ENCODE measurements at places on chromosomes 3 and 15. TPM values are rescaled to one million over a fixed set of nuclear protein-coding genes. Genes with fewer than 3 reads are reported as not detected.

GRCh38 chr15:77702211-77702957, 69.7 kb upstream of the LINGO1 start:
- no peak for DNase-seq

The MNS1 gene
- 1.3 TPM for polyA plus RNA-seq

DNA sequence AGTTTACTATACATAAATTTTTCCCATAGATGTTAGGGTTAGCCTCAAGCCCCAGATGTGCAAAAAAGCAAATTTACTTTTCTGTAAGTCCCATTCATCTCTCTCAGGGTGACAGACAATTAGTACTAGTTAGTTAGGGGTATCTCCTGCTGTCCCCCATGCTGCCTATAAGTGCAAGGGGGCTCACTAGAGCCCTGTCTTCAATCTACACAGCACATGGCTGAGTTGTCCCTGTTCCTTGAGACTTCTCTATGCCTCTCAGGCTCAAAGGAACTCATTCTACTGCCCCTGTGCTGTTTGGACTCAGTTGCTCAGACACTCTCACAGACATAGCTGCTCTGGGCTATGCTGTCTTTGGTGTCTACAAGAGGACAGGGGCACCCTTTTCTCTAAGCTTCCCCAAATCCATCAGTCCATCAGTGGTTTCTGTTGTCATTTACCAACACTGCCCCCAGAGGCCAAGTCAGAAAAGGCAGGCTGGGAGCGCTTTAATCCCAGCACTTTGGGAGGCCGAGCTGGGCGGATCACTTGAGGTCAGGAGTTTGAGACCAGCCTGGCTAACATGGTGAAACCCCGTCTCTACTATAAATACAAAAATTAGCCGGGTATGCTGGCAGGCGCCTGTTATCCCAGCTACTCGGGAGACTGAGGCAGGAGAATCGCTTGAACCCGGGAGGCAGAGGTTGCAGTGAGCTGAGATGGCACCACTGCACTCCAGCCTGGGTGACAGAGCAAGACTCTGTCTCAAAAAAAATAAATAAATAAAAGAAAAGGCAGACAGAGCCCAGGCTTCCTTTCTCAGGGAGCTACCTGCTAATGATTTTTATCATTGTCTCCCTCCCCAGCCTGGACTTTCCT, 31.4 kb upstream of the PRTG start:
- DNase-seq = no peak

DNA sequence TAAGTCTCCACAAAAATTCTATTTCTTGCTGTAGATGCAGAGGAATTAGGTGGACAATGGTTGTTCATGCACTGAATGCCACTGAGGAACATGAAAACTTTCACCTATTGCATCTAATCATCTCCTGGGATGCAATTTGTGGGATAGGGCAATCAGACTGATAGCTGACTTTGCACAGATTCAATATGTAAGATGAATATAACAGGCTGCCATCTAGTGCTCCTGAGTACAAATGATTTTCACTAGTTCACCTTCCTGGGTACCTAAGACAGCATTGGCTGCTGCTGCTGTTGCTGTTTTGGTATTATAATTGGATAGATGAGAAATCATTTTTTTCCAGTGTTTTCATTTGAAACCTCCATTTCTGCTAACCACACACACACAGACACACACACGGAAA, 19.7 kb downstream of the TIMMDC1 start:
- DNase-seq = no peak

GRCh38 chr15:68278345-68278594, 725 bp downstream of the FEM1B start:
- DNase-seq = no peak

DNA sequence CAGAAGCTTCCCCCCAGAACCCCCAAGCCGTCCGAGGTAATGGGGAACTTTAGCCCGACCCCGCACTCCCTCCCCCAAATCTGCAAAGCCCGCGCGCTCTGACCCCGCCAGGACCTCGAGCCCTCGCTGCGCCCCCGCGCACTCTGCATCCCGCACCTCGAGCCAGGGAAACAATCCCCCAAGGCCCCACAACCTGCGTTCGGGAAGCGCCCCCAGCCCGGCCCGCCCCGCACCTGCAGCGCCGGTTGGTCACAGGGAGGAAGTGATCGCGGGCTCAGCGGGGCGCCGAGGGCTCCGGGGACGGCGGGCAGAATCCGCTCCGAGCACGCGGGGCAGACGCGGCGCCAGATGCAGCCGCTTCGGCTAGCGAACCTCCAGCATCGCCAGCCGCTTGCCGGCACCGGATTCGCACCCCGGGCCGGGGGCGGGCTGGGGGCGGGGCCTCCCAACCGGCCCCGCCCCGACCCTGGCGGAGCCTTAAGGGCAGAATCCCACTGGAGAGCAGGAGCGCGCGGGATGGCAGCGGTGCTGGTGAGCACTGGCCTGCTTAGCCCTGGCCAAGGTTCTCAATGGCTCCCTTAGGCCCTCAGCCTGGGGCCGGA, at the start of gene CAMKV:
CAMKV (minus strand) TSS at position 382 of the 602 bp plus-strand sequence. CDS start 7,518 bp downstream, outside the sequence.
- DNase-seq = no peak

The SATB1 gene
- polyA plus RNA-seq = 11.5 TPM

DNA sequence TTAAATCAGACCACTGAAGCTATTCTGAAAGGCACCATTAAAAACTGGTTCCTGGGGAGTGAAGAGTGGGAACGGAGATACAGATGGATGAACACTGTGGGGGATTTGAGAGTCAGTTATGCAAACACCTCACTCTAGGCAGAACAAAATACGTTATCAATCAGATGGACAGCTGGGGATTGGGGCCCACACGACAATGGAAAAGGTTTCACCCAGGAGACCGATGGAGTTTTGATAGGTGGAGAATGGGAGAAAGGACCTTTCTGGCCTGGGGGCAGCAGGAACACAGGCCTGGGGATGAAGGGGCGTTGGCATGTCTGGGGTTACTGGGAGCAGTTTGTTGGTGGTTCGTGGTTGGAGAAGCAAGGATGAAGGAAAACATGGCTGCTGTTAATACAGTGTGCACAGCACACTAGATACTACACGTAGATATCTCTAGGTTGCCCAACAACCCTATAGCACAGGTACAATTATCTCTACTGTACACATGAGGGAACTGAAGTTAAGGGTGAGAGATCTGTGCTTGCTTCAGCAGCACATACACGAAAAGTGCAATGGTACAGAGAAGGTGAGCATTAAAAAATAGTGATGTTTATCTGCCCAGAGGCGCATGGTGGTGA, 16.5 kb downstream of the ST6GAL1 start:
- DNase-seq = no peak

GRCh38 chr3:4736284-4736861, 242.9 kb upstream of the BHLHE40 start:
- DNase-seq = no peak

The CKMT1B gene
- not detected for polyA plus RNA-seq

DNA sequence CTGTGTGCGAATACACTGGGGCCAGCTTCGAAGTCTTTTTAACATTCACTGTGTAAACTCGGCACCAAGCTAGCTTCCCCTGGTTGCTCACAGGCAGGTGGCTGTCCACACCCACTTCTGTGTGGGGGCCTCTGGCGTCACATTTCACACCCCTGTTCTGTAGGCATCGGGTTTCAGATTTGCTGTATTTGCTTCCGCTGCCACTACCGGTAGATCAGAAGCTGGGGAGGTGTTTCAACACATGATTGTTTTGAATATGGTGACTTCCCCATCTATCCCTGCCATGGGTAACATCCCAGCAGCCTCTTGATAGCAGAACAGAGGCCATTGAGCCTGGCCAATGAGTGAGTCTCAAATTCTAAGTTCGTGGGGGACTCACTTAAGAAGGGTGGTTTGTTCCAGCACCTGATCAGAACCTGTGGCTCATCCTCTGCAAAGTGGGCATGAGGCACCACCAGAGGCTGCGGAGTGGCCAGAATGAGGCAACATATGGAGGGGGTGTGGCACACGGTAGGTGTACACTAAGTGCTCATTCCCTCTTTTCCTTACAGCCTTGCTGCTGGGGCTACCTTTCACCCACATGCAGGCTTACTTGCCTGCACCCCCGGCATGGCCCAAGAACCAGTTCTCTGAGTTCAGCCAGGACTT, 61.5 kb downstream of the IQSEC1 start:
- DNase-seq = no peak

GRCh38 chr3:159600291-159600690, 388.3 kb upstream of the IL12A start:
- no peak for DNase-seq

The HOMER2 gene
- 0.61 TPM for polyA plus RNA-seq

- no peak for DNase-seq
Measured at GRCh38 chr3:43674345-43675085, 16.2 kb upstream of the ABHD5 start.

The C3orf62 gene
- 2.3 TPM for polyA plus RNA-seq

GRCh38 chr3:118550122-118550521, 484.5 kb downstream of the IGSF11 start:
- DNase-seq = no peak

- DNase-seq = no peak
Measured at GRCh38 chr3:13277196-13277813, 142.8 kb downstream of the NUP210 start.

DNA sequence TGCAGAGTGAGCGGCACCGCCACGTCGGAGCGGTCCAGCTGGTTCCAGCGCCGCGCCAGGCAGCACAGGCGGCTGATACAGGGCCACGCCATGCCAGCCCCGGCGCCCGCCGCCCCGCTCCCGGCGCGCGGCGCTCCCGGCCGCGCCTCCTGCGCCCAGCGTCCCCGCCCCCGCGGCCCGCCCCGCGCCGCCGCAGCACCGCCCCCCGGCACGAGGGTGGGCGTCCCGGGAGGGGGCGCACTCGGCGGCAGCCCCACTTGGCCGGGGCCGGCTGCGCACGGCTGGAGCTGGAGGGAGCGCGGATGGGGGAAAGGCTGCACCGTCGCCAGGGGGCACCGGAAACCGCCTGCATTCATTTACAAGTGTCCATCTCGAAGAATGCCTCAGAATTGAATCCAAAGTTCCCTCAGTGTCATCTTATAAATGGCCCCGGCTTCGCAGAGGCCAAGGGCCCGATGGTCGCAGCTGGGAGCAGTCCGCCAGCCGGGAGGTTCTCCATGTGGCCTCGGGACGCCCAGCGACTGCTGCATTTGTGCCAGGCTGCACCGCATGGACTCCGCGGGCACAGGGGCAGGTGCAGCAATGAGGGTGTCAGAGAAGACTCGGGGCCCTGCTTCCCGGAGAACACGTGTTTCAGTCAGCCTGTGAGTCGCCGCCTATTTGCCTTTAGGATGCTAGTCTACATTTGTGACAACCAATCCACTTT, at the start of gene MAP6D1:
MAP6D1 (minus strand) TSS at position 122 of the 706 bp plus-strand sequence; CDS start at position 92, 30 bp downstream.
- DNase-seq = no peak

DNA sequence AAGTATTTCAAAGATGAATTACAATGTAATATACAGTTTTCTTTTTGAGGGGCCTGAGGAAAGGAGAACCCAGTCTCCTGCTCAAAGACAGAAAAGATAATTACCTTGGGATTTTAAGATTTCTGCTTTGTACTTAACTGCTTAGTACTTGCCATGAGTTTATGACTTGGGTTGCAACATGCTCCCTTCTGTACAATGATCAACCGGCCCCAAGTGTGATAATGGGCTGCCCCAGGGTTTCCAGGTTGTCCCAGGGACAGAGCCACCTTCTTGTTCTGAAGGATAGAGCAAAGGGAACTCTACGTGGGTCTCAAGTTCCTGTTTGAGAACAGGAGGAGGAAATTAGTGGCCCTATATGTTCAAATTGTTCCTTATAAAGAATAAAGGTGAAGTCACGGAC, 104.8 kb downstream of the ABHD5 start:
- no peak for DNase-seq

The POPDC2 gene
- 0.38 TPM for polyA plus RNA-seq

DNA sequence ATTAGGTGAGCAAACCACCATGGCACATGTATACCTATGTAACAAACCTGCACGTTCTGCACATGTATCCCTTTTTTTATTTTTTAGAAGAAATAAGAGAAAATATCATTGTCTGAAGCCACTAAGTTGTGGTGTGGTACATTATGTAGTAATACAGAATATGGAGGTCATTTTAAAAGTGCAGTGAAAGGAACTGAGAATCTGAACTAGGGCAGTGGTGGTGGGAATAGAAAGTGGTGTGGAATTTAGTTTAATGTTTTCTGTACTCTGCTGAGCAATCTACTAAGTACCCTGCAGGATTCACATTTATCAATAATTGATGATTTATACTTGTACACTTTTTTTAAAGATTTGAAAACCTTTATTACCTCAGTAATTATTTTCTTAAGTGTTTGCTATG, 283.5 kb downstream of the CHL1 start:
- no peak for DNase-seq

- DNase-seq = no peak
Measured at GRCh38 chr3:60523536-60523935, 727.7 kb downstream of the FHIT start.

- no peak for DNase-seq
Measured at GRCh38 chr3:65807225-65807624, 231.5 kb downstream of the MAGI1 start.

DNA sequence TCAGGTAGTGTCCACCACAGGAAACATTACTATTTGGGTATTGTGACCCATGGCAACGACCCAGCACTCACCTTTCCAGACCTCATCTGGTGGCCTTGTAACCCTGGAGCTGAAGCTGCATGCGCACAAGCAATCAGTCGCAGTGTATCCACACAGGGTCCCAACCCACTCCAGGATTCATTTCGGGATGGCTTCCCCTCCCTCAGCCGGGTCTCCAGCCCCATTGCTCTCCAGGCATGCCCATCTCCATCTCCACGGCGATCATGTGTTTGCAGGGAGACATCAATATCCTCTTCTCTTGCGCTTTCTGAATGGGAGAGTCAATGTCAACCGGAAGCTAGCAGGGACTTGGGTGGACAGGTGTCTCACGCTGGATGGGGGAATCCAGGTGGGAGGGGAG, 35.2 kb downstream of the GOLGA6L2 start:
- no peak for DNase-seq

DNA sequence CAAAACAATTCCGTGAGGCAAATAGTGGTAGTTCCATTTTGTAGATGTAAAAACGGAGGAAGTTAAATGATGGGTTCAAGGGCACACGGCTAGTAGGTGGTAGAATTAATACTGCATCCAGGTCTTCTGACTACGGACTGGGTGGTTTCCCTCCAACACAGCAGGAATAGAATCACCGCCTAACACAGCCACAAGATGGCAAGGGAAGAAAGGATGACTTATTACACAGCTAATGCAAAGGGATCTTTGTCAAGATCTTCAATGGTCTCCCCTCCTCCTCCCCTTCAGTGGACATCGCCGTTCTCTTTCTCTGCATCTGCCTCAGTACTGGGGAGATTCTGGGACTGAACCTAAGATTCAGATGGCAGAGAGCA, 524 bp upstream of the TOPBP1 start:
- DNase-seq = no peak

The DPPA2 gene
- polyA plus RNA-seq = not detected

GRCh38 chr15:79427781-79428598, 4.1 kb upstream of the MINAR1 start:
- DNase-seq = no peak

GRCh38 chr15:28977377-28978010, 91.7 kb downstream of the APBA2 start:
- DNase-seq = peak; percentile 91

The SEMA3F gene
- 14.7 TPM for polyA plus RNA-seq

DNA sequence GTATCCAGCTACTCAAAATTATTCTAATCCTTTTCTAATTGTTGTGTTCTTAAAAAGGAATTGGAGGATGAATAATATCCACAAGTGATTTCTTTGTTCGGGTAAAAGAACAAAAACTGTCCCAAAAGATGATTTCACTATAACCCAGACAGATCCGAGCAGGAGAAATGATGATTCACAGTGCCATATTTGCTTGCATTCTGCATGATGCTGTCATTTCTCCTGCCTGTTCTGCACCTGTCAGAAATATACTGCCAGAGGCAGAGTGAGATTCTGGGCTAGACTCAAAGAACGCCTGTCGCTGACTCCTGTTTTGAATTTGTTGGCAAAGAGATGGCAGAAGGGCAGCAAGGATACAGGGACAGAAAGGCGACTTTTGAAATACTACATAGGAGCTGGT, 34.7 kb upstream of the SLC24A5 start:
- DNase-seq = no peak

- DNase-seq = no peak
Measured at GRCh38 chr3:177652556-177653291, 455.4 kb upstream of the TBL1XR1 start.
